ENCODE measurements at places on chromosomes 13 and 19.

DNA sequence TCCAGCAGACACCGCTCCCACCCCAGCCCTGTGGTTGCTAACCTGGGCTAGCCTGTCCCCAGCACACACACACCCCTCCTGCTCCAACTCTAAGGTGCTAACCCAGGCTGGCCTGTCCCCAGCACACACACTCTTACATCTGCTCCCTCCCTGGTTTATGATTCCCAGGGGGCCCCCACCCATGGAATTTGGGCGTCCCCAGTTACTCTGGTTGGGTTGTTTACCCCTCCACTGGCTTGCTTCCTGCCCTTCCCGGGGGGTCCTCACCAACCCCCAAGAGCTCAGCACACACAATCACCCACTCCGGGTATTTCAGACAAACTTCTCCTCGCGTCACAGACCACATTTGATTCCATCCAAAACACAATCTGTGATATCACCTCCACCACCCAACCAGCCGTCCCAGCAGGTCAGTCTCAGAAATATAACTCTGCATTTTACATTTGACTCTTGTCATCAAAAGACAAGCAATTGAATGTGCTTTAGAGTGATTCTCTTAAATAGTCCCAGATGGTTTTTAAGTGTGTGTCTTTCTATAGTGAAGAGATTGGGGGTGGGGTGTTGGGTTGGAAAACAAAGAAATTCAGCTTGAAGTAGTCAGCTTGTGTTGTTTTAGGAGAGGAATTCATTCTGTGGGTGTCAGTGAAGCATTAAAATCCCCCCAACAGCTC lies 20.1 kb downstream of the COL4A2 start:
- no peak for DNase-seq

- DNase-seq = peak; percentile 2
Measured at GRCh38 chr19:18415178-18415867, 3.9 kb upstream of the SSBP4 start.

GRCh38 chr13:44778761-44779484 lies 202.8 kb upstream of the TSC22D1 start:
- DNase-seq = no peak

DNA sequence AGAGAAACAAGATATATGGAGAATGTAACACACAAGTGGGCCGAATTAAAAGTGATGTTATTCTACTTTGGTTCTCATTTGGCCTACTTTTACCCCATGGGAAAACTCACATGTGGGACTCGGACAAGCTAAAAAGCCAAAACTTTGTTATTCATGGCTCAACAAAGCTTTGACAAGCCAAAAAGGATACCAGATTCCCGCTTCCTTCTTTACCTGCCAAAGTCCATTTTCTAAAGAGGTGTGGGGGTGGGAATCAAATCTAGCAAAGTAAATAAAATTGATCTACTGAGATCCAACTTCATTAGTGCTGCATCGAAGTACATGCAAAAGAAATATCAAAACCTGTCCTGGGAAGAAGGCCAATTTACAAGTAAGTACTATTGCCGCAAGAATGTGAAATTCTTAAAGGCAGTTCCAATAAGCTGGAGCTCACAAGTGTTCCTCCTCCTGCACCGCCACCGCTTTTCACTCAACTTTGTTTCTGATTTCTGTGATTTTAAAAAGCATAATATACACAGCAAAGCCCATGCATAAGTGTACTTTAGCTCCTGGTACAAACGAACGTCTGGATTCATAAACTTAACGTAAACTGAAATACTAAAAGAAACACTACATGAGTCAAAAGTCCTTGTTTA lies 1.1 kb downstream of the LNX2 start:
- DNase-seq = no peak

DNA sequence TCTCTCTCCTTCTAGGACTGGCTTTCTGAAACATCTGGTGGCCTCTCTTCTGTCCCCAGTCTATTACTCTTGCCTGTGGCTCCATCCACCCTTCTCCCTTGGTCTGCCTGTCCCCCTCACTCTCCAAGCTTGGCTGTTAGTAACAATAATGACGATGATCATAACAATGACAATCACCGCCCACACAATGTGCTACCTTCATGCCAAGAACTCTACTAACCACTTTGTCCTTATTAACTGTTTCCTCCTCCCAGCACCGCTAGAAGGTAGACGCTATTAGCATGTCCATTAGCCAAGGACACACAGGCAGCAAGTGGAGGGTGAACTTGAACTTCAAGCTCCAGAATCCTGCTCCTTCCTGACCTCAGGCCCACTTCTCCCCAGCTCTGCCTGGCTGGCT lies 2.7 kb downstream of the GYS1 start:
- DNase-seq = no peak

- DNase-seq = no peak
Measured at GRCh38 chr19:10074153-10074552, 12.0 kb upstream of the SHFL start.

GRCh38 chr13:35874704-35875103 lies 256.5 kb downstream of the DCLK1 start:
- no peak for DNase-seq

DNA sequence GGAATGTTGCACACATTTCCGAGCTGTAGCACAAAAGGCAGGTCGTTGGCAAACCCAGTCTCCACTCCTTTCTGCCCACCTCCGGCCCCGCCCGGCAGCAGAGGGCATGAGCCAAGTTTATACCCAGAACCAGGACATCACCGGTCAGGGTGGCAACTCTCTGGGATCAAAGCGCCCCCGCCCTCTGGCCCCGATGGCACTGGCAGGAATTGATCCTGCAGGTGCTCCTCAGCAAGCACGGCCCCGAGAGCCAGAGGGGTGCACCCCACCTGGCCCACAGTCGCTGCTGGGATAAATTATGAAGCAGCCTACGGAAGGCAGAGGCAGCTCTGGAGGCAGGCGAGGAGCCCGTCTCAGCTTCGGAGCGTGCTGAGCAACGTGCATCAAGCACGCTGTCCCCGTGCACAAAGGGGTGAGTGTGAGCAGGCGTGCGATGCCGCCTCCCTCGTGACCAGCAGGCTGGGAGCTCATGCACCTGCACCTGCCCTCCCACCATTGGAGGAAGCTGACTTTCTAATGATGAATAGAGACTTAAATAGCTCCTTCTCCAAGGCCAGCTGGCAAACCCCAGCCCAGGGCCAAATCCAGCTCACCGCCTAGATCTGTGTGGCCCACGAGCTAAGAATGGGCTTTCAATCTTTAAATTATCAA lies 25.7 kb downstream of the SHC2 start:
- no peak for DNase-seq

DNA sequence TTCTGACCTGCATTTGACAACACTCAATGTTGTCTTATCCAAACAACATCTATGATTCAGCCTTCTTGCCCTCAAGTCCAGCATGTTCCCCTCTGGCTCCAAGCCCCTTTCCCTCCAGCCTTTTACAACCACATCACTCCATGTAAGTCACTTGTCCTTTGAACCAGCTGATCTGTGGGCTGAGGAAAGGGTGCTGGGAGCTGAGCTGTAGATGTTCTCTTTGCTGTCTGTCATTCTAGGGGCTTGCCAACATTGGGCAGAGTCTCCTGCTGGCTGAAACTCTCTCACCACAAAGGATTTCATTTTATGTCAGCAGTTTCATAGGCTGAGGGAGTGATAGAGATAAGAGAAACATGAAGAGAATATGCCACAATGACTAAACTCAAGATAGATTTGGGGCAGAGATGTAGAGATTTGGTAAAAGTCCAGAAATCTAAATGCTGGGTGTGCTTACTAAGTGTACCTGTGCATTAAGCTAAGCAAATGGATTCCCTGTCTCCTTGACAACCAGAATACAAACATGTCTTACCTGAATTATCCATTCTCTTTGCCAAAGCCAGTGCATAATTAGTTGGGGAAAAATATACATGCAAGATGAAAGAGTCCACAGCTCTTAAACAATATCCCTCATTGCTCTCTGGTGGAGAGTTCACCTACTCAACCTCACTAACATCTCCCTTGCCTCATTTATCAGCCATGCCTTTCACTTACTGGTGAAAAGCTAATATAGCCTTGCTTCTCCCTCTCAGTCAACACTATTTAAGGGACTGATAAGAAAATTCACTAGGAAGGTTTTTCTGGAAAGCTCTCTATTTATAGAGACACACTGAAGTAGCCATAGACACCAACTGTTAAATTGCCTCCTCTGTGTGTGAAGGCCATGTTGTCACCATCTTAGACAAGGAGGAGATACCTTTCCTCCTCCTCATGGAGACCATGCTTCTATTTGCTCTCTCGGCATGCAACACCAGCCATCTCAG lies 175.5 kb upstream of the SERP2 start:
- no peak for DNase-seq

GRCh38 chr19:18790566-18791314 lies at the start of gene COMP:
COMP (minus strand) TSS chr19:18791305; CDS start chr19:18791269, 36 bp downstream.
- DNase-seq = no peak

- DNase-seq = no peak
Measured at GRCh38 chr13:105207572-105208293, 1327.7 kb downstream of the EFNB2 start.

GRCh38 chr19:41462497-41462896 lies 19.5 kb downstream of the ERICH4 start:
- DNase-seq = no peak

DNA sequence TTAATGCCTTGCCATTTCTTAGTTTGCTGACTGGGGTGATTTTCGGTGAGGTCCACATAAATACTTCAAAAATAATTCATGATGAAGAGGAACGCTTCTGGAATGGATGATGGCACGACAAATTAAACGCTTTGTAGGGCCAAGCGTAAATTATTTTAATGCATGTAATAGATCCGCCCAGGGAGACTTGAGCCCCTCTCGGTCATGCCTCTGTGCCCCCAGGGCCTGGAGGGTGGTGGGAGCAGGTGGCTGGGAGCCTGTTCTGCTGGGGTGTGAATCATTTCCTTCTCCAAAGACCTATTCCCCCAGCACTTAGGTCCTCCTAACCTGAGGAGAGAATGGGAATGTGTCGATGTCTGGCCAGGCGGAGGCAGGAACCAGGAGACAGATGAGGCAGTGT lies 350.6 kb downstream of the ZNF536 start:
- no peak for DNase-seq

DNA sequence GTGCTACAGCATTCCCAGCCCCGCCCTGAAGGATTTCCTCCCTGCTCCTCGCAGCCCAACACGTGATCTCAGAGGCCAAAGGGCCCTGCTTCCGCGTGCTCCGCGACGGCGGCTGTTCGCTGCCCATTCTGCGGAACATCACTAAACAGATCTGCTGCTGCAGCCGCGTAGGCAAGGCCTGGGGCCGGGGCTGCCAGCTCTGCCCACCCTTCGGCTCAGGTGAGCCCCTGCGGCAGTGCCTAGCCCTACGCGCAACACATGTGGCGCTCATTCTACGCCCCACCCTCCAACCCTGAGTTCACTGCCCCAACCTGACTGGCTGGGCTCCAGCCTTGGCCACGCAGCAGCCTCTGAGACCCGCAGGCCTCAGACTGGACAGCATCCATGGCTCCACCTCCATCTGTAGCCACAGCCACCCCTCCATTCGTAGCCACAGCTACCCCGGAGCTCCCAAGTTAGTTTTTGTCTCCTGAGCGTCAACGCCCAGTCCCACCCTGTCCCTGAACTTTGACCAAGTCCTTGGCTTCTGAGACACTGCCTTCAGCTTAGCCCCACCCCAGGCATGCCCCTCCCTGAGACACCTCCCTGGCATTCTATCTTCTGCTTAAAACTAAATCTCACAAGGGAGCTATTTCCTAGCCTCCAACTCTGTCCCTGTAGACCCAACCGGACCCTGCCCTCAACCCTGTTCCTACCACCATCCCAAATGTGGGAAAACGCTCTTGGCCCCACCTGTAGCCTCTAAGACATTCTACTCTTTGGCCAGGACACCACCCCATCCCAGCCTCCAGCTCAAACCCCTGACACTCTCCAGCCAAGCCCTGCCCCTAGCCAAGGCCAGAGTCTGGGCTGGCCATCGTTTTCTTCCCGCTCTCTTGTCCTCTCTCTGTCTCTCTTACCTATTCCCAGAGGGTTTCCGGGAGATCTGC lies 6.4 kb downstream of the LTBP4 start:
- no peak for DNase-seq

DNA sequence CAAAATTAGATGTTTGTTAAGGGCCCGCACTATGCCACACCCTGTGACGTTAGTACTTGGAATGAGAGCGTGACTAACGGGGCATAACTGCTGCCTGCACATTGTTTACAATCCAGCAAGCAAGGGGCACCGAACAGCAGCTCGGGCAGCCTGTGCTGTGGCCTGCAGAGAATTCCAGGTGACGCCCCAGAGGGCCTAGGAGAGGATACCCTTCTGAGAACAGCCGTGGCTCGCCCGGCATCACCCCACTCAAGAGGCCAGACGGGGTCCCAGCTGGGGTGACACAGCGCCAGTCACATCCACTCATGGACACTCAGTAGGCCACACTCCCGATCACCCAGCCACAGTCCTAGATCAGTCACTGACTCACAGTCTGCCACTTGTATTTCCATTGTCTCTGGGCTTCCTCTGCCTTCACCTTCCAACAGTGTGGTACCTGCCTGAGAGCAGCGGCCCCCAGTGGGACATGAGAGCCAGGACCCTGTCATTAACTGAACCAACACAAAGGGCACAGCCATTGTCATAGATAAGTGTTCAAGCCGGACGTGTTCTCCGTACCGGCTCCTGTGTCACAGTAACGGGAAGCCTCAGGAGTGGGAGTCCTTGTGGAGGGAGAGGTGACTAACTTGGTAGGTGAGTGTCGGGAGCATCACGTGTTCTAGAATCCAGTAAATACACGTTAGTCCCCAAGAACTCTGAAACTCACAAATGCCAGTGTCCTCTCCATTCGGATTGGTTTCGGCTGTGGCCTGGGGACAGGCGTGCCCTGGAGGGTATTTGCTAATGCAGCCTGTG lies 7.5 kb downstream of the ZNF331 start:
- no peak for DNase-seq

DNA sequence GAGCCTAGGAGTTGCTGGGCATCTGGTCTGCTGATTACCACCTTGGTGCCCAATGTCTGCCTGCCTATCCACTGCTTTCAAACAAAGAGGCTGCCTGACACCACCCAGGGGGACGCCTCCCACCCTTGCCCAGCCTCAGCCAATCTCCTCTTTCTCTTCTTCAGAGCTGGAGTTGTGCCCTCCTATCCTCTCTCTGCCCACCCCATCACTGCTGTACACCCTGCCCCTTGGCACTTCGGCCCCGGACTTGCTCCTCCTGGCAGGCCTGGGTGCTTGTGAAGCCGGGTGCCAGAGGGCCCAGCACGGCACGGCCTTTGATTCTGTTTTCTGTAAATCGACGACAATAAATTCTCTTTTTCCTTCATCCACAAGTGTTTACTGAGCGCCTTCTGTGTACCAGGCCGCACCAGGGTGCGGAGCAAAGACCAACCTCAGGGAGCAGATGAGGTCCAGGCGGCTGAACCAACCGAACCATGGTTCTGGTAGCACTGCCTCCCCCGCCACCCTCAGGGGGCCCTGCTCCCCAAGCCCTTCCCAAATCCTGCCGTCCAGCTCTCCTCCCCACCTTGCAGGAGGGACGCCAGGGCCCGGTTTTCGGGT lies 5.0 kb downstream of the RNF225 start:
- DNase-seq = no peak

All from T-helper 1 cell (primary cell).